Upper lobe of right lung (tissue), 1 donor: ENCODE measurements at places on chromosomes 1 and 21.

DNA sequence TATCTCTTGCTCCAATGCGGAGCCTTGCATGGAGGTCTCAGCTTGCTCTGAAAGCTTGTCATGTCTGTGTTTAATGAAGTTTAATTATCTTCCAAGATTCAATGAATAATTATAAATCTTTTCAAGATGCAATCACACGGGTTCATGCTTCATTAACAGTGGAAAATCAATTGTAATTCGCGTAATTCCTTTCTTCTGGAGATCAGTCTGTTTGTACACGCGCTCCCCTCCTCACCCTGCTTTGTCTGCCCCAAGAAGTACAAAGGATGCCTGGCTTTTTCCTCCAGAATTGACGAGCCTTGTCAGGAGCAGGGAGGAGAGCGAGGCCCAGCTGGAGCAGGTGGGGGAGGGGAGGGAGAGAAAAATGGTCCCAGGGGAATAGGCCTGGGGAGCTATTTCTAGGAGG is 65.0 kb upstream of the DISP3 start:
- no peak for DNase-seq

DNA sequence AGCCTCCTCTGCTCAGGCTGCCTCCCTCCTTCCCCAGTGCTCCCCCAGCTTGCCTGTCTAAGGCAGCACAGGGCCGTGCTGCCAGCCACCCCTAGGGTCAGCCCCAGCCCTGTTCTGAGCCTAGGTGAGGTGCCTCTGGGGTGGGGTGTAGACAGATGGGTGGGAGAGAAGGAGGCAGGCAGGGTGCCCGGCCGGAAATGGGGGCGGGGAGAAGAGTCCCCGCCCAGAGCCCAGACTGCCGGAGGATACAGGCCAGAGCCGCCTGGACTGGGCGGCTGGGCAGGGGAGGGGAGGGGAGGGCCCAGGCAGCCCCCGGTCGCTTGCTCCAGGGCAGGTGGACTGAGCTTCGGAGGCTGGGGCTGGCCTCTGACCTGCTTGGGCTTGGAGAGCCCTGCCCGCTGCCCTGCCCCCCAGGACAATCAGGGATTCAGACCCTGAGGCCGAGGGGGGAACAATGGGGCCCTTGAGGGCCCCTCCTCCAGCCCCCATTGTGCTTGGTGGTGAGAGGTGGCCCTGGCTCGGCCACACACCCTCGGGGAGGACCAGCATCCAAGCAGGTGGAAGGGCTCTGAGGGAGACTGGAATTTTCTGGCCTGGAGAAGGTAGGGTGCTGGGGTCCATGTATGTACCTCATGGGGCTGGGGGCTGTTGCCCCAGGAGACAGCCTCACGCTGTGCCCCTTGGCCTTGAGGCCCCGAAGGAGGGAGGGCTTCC is at the start of gene GJC2:
Gene GJC2, plus strand, starts transcription at position 525 of the 714 bp plus-strand sequence. CDS start 7,829 bp downstream, outside the sequence.
- DNase-seq = peak; percentile 63

DNA sequence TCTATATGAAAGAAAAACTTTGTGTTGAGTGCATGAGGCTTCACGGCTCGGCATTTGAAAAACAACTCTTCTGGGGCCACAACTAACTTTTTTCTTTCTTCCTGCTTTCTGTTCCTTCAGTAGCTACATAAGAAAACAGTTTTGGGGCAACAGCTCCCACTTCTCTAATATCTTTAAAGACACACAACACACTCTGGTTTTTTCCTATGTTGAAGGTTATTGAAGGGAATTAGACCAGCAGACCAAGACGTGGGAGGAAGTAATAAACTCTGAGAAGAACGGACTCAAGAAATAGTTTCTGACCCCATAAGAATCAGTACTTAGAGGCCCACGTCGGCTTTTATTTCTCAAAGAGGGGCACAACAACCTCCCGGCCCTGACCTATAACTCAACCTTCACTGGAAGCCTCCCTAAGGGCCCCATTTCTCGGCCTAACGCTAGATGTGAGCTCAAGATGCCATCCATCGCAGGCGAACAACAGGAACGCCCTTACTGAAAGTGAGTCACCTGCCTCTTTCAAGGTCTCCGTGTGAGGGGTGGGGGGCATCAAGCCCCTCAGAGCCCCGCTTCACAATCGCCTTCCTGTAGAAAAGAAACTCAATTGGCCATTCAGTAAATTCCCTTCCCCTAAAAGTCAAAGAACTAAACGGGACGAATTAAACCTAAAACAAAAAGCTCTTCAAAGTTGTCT is 844 bp downstream of the ZMYM6 start:
- DNase-seq = no peak

GRCh38 chr1:16212251-16212961 is at the start of gene ARHGEF19:
TSS of gene ARHGEF19 (minus strand) at chr1:16212652. CDS start at chr1:16209054, 3,598 bp downstream.
- peak; percentile 88 for DNase-seq

DNA sequence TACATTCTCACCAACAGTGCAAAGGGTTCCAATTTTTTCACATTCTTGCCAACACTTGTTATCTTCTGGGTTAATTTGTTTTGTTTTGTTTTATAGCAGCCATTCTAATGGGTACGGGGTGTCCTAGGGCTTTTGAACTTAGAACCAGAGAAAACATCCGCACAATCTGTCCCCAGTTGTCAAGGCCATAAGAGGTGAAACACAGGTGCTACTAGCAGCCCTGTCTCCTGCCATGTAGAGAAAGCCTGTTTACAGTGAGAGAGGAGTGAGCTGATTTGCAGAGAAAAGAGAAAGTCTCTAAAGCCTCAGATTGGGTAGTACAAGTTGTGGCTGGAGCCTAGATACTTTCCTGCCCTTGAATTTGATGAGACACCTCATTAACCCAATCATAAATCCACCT is 46.4 kb upstream of the BMP8B start:
- no peak for DNase-seq

- no peak for DNase-seq
Observed at GRCh38 chr1:155169541-155169940, 3.6 kb downstream of the KRTCAP2 start.

- no peak for DNase-seq
Observed at GRCh38 chr1:178353524-178353923, 143.2 kb downstream of the CLEC20A start.

DNA sequence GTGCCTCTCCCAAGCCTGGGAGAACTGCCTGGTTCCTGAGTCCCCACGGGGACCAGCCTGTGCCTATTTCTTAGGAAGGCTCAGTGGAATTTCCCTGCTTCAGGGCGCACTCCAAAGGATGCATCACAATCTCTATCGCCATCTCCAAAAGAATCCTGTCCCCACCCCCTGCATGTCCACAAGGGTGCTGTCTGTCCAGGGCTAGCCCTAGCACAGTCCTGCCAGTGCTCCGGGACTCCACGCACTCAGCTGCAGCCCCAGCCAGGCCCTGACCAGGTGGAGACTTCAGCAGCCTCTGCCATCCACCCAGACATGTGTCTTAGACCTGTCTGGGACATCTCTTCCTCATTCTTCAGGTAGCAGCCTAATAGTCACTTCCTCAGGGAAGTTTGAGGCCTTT is 199.7 kb downstream of the GRIK3 start:
- DNase-seq = no peak

GRCh38 chr21:16072737-16073136 is 343.0 kb downstream of the USP25 start:
- no peak for DNase-seq

GRCh38 chr1:96968983-96969382 is 247.4 kb downstream of the PTBP2 start:
- no peak for DNase-seq
